B cell (primary cell): ENCODE measurements at places on chromosomes 13 and 19.

- no peak overlapping the region for H3K27ac ChIP-seq
- no peak for DNase-seq
- peaks cover 2% of the 10 kb centered on the region for H3K27me3 ChIP-seq
These were observed 97.3 kb upstream of the SOX1 start for GRCh38 chr13:111969551-111970135.

GRCh38 chr19:13729859-13730258, 34.5 kb upstream of the MRI1 start:
- no peak overlapping the region for H3K27ac ChIP-seq
- H3K36me3 ChIP-seq: no peaks in the 10 kb centered on the region

GRCh38 chr19:4773047-4773640, 18.4 kb upstream of the FEM1A start:
- H3K27me3 ChIP-seq: no peaks in the 10 kb centered on the region
- H3K36me3 ChIP-seq: no peaks in the 10 kb centered on the region
- no peak overlapping the region for H3K4me3 ChIP-seq
- no peak for DNase-seq

DNA sequence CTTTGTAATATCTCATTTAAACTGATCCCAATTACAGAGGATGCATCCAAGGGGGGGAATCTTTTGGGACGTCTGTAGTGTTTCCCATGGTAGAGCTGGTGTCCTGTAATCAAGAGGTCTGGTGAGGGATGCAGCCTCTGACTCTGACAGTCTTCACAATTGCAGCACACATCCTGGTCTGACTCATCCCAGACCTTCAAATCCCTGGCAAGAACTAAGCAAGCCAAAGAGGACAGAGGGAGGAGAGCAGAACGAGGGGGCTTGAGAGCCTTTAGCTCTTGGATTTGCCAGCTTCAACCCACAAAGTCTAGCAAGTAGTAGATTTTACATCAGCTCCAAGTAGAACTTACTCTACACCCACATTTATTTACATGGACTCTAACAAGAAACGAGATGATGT, 17.3 kb upstream of the FCGBP start:
- H3K27me3 ChIP-seq: no peaks in the 10 kb centered on the region
- H3K27ac ChIP-seq: peak overlapping the region; percentile 97

GRCh38 chr13:79987323-79987722, 353.6 kb downstream of the SPRY2 start:
- no peak for DNase-seq
- no peak overlapping the region for H3K27ac ChIP-seq
- no peaks in the 10 kb centered on the region for H3K4me1 ChIP-seq
- no peaks in the 10 kb centered on the region for H3K27me3 ChIP-seq

DNA sequence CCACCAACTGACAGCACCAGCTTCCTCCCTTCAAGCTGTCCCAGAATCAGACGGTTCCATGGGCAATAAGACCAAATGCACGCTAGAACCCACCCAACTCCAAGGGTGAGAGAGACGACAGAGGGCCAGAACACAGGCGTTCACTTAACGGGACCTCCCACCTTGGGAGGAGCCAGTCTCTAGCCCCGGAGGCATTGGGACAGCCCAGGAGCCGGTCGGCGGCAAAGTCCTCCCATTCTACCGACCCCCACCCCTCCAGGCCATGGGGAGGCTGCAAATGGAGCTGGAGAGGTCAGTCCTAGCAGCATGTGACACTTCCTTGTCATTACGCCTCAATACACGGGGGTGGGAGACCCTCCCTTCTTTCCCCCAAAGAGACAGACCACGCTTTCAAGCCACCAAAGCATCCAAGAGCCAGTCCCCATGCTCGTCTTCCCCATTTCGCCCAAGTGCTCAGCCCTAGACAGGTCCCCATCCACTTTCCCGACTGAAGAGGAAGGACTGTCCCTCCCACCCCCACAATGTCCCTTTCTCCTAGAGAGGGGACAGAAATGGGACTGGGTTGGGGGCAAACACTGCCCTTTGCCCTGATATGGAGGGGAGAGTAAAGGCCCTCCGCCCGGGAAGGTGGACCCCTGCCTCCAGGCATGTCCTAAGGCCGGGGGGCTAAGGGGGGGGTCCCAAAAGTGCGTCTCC, 964 bp downstream of the KHSRP start:
- H3K27ac ChIP-seq: no peak overlapping the region
- H3K4me3 ChIP-seq: peak overlapping the region; percentile 66
- H3K27me3 ChIP-seq: no peaks in the 10 kb centered on the region
- H3K36me3 ChIP-seq: peaks cover 39% of the 10 kb centered on the region
- peak; percentile 55 for DNase-seq

- H3K27ac ChIP-seq: peak overlapping the region; percentile 45
- no peaks in the 10 kb centered on the region for H3K36me3 ChIP-seq
- peak; percentile 54 for DNase-seq
- H3K4me1 ChIP-seq: peaks cover 16% of the 10 kb centered on the region
These were observed 101.0 kb upstream of the SPRY2 start for GRCh38 chr13:80441968-80442367.

GRCh38 chr19:1699386-1699785, 47.0 kb upstream of the TCF3 start:
- H3K4me3 ChIP-seq: no peak overlapping the region
- peaks cover 13% of the 10 kb centered on the region for H3K4me1 ChIP-seq
- H3K27ac ChIP-seq: no peak overlapping the region
- peaks cover 32% of the 10 kb centered on the region for H3K27me3 ChIP-seq
- no peaks in the 10 kb centered on the region for H3K36me3 ChIP-seq
- no peak for DNase-seq

DNA sequence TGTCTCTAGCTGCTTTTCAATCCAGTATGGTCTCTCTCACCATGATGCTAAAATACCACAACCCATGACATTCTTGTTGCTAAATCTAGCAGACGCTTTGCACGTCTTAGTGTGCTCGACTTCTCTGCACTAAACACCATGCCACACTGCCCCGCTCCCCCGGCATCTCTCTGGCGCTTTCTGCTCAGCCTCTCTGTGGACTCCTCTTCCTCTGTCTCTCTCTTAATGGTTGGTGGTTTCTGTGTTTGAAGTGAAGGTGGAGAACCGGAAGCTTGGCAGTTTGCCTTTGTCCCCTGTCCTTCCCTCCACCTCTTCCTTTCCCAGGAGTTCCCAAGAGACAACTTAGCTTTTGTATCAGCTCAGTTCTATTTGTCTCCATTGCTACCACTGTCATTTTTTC, 8.8 kb downstream of the ERCC5 start:
- H3K36me3 ChIP-seq: peaks cover 64% of the 10 kb centered on the region
- H3K4me1 ChIP-seq: peaks cover 3% of the 10 kb centered on the region
- DNase-seq: no peak
- no peaks in the 10 kb centered on the region for H3K27me3 ChIP-seq
- H3K4me3 ChIP-seq: no peak overlapping the region
- H3K27ac ChIP-seq: no peak overlapping the region

DNA sequence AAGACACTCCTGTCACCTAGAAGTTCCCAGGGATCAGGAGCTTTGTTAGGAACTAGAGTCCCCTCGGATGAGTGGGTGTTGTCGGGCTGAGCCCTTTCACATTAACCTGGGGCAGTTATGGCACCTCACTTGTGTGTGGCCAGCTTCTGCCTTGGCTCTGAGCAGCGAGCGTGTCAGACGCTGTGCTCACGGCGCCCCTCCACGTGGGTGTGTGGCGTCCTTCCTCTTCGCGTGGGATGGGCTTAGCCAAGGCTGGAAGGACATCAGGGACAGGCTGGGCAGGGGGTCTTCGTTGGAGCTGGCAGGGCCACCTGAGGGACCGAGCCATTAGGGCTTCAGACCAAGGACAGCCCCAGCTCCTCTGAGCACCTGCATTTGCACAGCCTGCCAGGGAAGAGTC, 23.4 kb downstream of the DOT1L start:
- peak overlapping the region; percentile 10 for H3K27ac ChIP-seq
- no peak for DNase-seq
- H3K27me3 ChIP-seq: no peaks in the 10 kb centered on the region
- no peak overlapping the region for H3K4me3 ChIP-seq
- peaks cover 30% of the 10 kb centered on the region for H3K4me1 ChIP-seq

DNA sequence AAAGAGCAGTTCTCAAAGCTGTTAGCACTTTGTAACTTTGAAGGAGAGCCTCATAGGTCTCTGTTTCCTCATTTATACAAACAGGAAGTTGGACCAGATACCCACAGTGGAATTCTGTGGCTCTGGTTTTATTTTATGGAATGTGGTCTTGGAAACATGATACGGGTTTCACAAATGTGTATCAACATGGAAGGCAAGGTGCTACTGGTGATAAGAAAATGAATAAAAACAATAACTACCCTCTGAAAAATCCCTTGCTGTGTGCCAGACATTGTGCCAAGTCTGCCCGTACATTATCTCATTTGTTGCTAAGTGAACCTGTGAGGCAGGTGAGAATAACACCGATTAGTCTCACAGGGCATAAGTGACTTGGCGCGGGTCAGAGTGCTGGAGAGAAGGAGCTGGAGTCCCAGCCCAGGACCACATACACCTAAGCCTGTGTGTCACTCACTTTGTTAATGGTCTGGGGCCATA, 45.0 kb upstream of the RNF113B start:
- no peaks in the 10 kb centered on the region for H3K4me1 ChIP-seq
- no peak for DNase-seq
- H3K4me3 ChIP-seq: no peak overlapping the region
- no peaks in the 10 kb centered on the region for H3K36me3 ChIP-seq
- H3K27me3 ChIP-seq: no peaks in the 10 kb centered on the region
- H3K27ac ChIP-seq: no peak overlapping the region

DNA sequence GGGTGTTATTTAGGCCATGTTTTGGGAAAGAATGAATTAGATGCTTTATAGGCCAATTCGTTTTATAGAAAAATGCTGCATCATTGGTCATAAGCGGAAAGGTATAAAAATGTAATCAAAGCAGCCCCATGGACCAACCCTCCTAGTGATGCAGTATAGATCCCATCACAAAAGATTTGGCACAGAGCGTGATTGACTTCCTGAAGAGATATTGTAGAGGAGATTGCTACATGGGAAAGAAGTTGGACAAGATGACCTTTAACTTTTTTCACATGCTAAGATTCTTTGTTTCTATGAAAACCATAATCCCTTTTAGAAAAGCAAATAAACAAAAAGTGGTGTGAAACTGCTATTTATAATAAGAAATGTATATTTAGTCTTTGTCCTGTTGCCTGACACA, 136.5 kb upstream of the FNDC3A start:
- H3K27ac ChIP-seq: no peak overlapping the region
- H3K27me3 ChIP-seq: no peaks in the 10 kb centered on the region
- no peaks in the 10 kb centered on the region for H3K4me1 ChIP-seq
- H3K36me3 ChIP-seq: no peaks in the 10 kb centered on the region

DNA sequence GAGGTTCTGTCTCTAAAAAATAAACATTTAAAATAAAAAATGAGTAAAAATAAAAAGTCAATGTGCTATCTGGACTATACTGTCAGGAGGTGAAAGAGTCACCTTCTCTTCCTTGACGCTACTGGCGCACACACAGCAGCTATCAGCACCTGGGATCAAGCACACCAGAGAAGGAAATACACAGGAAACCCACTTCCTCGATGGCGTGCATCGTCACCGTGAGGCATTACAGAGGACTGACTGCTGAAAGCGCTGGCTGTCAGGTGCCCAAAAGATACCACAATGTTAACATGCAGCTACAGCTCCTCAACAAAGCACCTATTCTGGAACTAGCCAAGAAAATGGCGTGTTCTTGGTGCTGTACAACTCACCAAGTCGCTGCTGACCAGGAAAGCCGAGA, 6.1 kb downstream of the SLC35E1 start:
- peak; percentile 72 for DNase-seq
- no peaks in the 10 kb centered on the region for H3K27me3 ChIP-seq
- H3K36me3 ChIP-seq: peaks cover 13% of the 10 kb centered on the region
- H3K4me3 ChIP-seq: no peak overlapping the region
- peak overlapping the region; percentile 7 for H3K27ac ChIP-seq
- peaks cover 12% of the 10 kb centered on the region for H3K4me1 ChIP-seq

- H3K27ac ChIP-seq: no peak overlapping the region
- no peak for DNase-seq
- no peaks in the 10 kb centered on the region for H3K27me3 ChIP-seq
- no peak overlapping the region for H3K4me3 ChIP-seq
- no peaks in the 10 kb centered on the region for H3K4me1 ChIP-seq
These were observed 7.8 kb downstream of the PNMA8A start for GRCh38 chr19:46463516-46463915.

DNA sequence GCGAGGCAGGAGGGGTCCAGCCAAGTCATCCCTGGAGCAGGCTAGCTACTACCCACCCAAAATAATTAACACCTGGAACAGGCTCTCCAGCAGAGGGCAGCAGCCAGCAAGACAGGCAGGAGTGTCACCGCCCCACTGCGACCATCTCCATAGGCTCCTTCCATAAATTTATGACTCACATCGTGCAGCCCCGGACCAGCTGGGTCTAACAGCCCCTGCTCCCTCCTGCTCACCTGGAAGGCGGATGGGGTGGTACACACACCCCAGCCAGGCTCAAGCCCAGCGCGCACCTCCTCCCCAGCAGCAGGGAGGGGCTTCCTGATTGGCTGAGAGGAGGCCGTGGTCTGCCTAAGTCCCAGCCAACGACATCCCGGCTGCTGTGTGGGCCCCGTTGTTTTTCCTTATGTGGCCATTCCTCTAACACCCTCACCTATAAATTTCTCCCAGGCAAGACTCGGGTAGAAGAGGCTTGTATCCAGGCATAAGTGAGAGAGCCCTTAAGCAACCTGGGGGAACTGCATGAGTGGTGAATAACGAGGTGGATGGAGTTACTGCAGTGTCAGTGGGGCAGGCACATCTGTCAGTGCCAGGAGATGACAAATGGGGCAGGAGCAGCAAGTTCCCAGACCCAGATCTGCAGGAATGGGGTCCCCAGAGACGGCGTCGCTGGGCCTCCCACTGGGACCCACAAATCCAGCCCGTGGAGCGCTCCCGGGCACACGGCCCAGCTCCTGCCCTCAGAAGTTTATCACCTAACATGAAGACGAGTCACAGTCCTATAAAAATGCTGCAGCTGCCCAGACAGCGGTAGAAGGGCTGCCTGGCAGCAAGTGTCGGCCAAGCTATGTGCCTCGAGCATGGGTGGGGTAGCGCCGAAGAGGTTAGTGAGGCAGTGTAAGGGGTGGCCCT, 43.1 kb downstream of the CEBPG start:
- H3K27ac ChIP-seq: no peak overlapping the region
- peak; percentile 66 for DNase-seq
- H3K27me3 ChIP-seq: no peaks in the 10 kb centered on the region
- H3K36me3 ChIP-seq: no peaks in the 10 kb centered on the region
- no peak overlapping the region for H3K4me3 ChIP-seq
- H3K4me1 ChIP-seq: peaks cover 5% of the 10 kb centered on the region

GRCh38 chr19:19661675-19662251, 1.7 kb downstream of the ATP13A1 start:
- no peaks in the 10 kb centered on the region for H3K27me3 ChIP-seq
- H3K4me1 ChIP-seq: peaks cover 44% of the 10 kb centered on the region
